ENCODE measurements at places on chromosomes 6 and 20. TPM values are rescaled to one million over a fixed set of nuclear protein-coding genes. Genes with fewer than 3 reads are reported as not detected.
A peak's percentile ranks its signal among the peaks of the same experiment; 100 is the strongest.

The GJA10 gene
- total RNA-seq = not detected

The TAGAP gene
- not detected for total RNA-seq

The PNLDC1 gene
- total RNA-seq = not detected

The RBPJL gene
- total RNA-seq = not detected

The CLDN20 gene
- not detected for total RNA-seq

The SPATA25 gene
- 3.6 TPM for total RNA-seq

The NFKBIL1 gene
- total RNA-seq = 44.3 TPM

The KCNB1 gene
- under 0.01 TPM for total RNA-seq

The ID1 gene
- total RNA-seq = 27.4 TPM

- DNase-seq = no peak
- no peaks in the 10 kb centered on the region for H3K36me3 ChIP-seq
- no peak overlapping the region for H3K4me3 ChIP-seq
- no peaks in the 10 kb centered on the region for H3K4me1 ChIP-seq
- H3K27me3 ChIP-seq = no peaks in the 10 kb centered on the region
Observed at GRCh38 chr6:86010915-86011786, 368.5 kb upstream of the SYNCRIP start.

DNA sequence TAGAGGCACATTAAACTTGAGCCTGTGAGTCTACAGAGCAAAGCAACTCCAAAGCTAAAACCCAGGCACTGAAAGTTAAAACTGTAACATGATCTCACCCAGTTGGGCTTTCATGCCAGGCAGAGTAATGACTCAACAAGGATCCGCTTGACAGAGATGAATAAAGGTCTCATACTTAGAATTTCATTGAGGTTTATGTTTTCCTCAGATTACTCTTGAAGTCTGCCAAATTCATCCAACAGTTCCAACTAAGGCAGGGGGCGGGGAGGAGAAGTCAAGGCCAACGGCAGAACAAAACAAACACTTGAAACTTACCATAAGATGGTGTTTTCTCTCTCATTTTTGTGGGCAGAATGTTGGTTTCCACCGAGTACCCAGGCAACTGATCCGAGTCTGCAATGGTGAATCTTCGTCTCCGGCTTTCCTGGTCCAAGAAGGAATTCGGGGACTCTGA, 54.0 kb upstream of the IPCEF1 start:
- H3K4me1 ChIP-seq = peaks cover 19% of the 10 kb centered on the region
- DNase-seq = peak; percentile 99
- peak overlapping the region; percentile 90 for H3K27ac ChIP-seq
- H3K36me3 ChIP-seq = peaks cover 2% of the 10 kb centered on the region
- H3K4me3 ChIP-seq = peak overlapping the region; percentile 30

DNA sequence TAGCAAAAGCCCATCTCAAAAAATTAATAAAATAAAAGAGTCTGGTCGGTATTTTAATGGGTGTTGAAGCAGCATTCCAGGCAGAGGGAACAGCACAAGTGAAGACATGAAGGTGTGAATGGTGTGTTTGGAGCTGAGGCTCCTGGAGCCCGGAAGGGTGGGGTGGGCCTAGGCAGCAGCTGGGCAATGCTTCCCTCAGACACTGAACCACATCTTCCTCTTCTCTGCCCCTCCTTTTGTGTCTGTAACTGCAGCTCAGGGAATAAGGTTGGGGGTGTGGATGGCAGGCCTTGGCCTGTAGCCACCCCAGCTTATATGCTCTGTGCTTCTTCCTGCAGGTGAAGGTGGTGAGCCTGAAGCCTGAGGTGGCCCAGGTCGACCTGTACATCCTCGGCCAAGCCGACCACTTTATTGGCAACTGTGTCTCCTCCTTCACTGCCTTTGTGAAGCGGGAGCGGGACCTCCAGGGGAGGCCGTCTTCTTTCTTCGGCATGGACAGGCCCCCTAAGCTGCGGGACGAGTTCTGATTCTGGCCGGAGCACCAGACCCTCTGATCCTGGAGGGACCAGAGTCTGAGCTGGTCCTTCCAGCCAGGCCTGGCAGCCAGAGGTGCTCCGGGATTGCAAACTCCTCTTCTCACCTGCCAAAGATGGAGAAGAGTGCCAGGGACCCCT, 26.6 kb downstream of the POFUT1 start:
- no peak for DNase-seq
- peaks cover 20% of the 10 kb centered on the region for H3K36me3 ChIP-seq
- H3K4me3 ChIP-seq = no peak overlapping the region
- no peaks in the 10 kb centered on the region for H3K4me1 ChIP-seq
- no peak overlapping the region for H3K27ac ChIP-seq
- H3K27me3 ChIP-seq = no peaks in the 10 kb centered on the region

DNA sequence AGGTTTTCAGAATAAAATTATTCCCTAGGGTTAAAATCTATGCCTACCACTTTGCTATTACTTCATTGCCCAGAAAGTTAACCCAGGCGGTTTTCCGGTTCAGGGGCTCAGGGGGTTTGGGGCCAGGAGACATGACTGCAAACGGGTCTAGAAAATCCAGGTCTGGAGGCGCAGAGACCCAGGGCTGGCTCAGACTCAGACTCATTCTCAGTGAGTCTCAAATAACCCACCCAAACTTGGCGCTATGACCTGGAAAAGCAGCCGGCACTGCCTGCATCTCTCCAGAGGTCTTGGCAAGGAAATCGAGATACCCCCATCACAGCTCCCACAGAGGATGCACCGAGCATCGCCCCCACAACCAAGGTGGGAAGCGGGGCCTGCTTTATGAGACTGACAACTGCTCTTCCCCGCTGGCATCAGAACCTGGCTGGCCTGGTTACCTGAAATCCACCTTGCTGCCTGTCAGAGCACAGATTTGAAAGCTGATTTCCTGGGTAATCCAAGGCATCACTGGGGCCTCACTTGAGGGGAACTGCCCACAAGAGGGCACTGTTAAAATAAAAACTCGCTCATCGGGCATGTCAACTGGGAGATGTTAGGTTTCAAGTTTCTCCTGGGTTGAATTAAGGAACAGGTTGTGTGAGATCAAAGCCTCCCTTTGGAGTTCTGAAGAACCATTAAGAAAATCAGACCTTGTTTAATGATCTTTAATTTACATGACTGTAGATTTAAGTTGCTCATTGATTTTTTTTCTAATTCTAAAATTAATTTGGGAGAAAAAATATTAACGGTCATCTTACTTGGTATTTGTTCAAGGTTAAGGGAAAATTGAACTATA, 55.1 kb downstream of the KIF16B start:
- H3K27me3 ChIP-seq = no peaks in the 10 kb centered on the region
- H3K4me1 ChIP-seq = no peaks in the 10 kb centered on the region
- H3K27ac ChIP-seq = no peak overlapping the region
- H3K36me3 ChIP-seq = no peaks in the 10 kb centered on the region
- peak; percentile 66 for DNase-seq
- no peak overlapping the region for H3K4me3 ChIP-seq

DNA sequence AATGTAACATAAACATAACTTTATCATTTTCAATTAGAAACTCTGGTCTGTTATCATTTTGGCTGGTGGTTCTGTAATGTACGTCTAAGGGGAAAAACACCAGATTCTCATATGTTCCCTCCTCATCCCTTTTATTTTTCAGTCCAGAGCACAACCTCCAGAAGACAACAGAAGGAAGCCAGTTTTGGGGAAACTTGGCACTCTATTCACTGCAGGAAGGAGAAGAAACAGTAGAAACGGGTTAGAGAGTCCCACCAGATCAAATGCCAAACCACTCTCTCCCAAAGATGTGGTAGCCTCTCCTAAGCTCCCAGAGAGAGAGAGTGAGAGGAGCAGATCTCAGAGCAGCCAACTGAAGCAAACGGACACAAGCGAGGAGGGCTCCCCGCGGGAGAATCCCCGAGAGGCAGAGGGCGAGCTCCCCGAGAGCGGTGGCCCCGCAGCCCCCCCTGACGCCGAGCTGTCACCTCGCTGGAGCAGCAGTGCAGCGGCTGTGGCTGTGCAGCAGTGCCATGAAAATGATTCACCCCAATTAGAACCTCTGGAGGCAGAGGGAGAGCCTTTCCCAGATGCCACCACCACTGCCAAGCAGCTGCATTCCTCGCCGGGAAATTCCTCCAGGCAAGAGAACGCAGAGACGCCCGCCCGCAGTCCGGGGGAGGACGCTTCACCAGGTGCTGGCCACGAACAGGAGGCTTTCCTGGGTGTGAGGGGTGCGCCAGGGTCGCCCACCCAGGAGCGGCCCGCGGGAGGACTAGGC, 117.8 kb downstream of the RTN4IP1 start:
- H3K27ac ChIP-seq = peak overlapping the region; percentile 72
- H3K4me1 ChIP-seq = peaks cover 12% of the 10 kb centered on the region
- DNase-seq = peak; percentile 34
- H3K36me3 ChIP-seq = no peaks in the 10 kb centered on the region
- H3K27me3 ChIP-seq = peaks cover 8% of the 10 kb centered on the region
- H3K4me3 ChIP-seq = peak overlapping the region; percentile 68

GRCh38 chr6:107822176-107823046, 1.7 kb downstream of the SCML4 start:
- H3K4me3 ChIP-seq = no peak overlapping the region
- no peak overlapping the region for H3K27ac ChIP-seq
- H3K27me3 ChIP-seq = peaks cover 26% of the 10 kb centered on the region
- no peaks in the 10 kb centered on the region for H3K4me1 ChIP-seq
- no peak for DNase-seq

- H3K36me3 ChIP-seq = no peaks in the 10 kb centered on the region
- no peak for DNase-seq
- H3K27ac ChIP-seq = no peak overlapping the region
- no peaks in the 10 kb centered on the region for H3K4me1 ChIP-seq
- no peaks in the 10 kb centered on the region for H3K27me3 ChIP-seq
Observed at GRCh38 chr20:19405958-19406357, 193.5 kb downstream of the SLC24A3 start.

DNA sequence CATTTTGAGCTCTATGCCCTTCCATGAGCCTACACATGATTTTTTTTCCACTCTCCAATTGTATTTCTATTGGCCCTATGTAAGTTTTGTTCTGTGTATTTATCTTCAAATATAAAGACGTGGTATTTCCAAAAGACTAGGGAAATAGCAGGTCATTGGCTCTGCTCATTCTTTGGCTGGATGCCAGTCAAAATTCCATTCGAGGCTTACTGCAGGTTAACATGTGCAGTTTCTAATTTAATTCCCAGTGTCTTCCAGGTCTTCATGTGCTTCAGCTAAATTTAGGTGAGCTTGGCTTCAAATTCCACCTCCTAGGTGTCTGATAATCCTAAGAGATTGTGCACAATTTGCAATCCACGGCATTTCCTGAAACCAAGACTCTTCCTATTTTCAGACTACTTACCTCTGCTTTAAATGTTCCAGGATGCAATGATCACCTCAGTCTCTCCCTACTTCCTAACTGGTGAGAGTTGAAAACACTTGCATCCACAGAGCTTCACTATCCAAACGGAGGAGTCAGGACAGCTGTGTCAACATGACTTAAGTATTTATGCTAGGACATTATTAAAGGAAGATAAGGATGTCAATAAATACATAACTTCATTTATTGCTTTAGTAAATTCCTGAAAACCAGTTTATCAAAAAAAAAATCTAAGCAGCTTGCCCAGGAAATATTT, 236.1 kb downstream of the COL12A1 start:
- no peaks in the 10 kb centered on the region for H3K4me1 ChIP-seq
- peak; percentile 7 for DNase-seq
- H3K36me3 ChIP-seq = no peaks in the 10 kb centered on the region
- no peak overlapping the region for H3K4me3 ChIP-seq
- no peak overlapping the region for H3K27ac ChIP-seq

GRCh38 chr6:26743157-26743821, 83.7 kb upstream of the ZNF322 start:
- no peak overlapping the region for H3K27ac ChIP-seq
- no peak overlapping the region for H3K4me3 ChIP-seq

- H3K36me3 ChIP-seq = no peaks in the 10 kb centered on the region
- H3K4me1 ChIP-seq = no peaks in the 10 kb centered on the region
- peaks cover 11% of the 10 kb centered on the region for H3K27me3 ChIP-seq
- H3K4me3 ChIP-seq = no peak overlapping the region
Observed at GRCh38 chr6:38720295-38720694, 5.2 kb downstream of the DNAH8 start.

DNA sequence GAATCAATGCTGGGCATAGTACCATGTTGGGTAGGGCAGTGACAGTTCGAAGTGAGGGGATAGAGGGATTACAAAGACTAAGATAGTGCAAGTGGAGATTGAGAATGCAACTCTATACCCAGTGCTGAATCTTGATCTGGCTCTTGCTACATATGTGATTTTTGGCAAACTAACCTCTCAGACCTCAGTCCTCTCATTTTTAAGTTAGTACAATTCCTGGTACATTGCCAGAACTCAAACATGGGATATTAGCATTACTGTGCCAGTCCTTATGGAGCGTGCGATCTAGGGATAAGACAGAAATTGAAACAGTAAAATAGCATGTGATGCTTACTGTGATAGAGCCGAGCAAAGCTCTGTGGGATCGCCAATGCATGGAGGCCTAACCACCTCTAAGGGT, 188.4 kb downstream of the MTFR2 start:
- no peaks in the 10 kb centered on the region for H3K27me3 ChIP-seq
- H3K4me3 ChIP-seq = no peak overlapping the region
- peaks cover 3% of the 10 kb centered on the region for H3K4me1 ChIP-seq
- no peak for DNase-seq

- no peak overlapping the region for H3K4me3 ChIP-seq
- no peak for DNase-seq
- no peak overlapping the region for H3K27ac ChIP-seq
Observed at GRCh38 chr6:72977114-72977513, 248.2 kb downstream of the KHDC1L start.

DNA sequence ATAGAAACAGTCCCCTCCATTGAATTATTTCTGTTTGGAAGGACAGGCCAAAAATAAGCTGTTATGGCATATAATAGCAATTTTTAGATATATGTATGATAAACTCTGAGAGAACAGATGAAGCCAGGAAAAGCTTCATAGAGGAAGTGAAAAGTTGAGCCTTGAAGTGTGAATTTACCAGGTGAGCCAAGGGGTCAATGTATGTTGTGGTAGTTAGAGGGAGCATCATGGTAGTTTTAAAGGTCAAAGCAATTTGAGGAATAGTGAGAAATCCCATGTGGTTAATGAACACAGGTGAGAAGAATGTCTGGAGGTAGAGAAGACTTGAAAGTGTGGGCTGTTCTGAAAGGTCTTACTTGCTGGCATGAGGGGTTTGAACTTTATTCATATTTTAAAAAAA, 47.0 kb downstream of the COL19A1 start:
- no peak for DNase-seq
- no peak overlapping the region for H3K27ac ChIP-seq
- no peak overlapping the region for H3K4me3 ChIP-seq
- H3K27me3 ChIP-seq = no peaks in the 10 kb centered on the region
